ENCODE measurements at places on chromosomes 2 and 18.

DNA sequence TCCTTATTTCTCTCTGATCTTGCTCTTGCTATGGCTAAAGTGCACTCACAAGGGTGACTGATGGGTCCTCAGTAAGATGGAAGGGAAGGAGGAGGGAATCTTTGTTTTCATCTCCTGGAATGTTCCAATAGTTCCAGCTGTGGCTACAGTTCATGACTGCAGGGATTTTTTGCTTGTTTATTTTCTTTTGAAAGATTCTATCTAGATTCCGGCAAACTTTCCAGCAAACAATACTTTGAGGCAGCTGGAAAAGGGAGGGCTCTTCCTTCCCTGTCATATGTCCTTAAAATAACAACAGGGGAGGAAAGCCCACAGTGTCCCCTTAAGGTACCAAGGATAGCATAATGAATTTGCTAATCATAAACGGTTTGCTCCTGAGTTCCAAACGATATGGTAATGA, 111.3 kb upstream of the SLC14A2 start:
- no peak for DNase-seq

DNA sequence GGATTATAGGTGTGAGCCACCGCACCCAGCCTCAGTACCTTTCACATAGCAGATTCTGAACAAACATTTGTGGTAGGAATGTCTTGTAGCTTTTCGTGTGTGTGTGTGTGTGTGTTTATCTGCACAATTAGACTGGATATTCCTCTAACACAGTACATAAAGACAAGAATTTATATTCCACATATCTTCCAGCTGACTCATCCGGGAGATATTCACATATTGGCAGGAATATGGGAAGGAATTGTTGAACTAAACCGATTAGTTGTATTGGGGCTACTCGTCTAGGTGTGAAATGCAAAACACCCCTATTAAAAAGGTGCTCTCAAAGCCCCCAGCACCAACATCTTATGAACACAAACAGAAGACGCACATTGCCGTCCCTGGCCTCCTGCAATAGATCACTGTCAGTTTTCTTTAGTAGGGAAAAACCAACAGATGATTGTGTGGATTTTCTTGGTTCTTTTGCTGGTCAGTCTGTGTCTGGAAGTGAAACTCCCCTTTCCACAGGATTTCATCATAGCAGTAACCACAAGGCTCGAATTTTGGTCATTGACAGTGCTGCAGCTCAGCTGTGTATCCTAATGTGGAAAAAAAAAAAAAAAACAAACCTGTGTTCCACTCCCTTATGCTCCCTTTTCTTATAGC, 208.5 kb upstream of the ACVR2A start:
- no peak for DNase-seq

GRCh38 chr2:218329027-218329825, 27.4 kb upstream of the CATIP start:
- DNase-seq, result no peak

- DNase-seq, result no peak
Measured at GRCh38 chr18:3985664-3986063, 469.4 kb downstream of the DLGAP1 start.

GRCh38 chr18:33606621-33607020, 28.6 kb downstream of the ASXL3 start:
- DNase-seq, result no peak

- no peak for DNase-seq
Measured at GRCh38 chr2:215862351-215862771, 151.0 kb downstream of the MREG start.

- no peak for DNase-seq
Measured at GRCh38 chr18:45066210-45066609, 385.5 kb downstream of the SETBP1 start.

GRCh38 chr2:202460119-202460518, 84.0 kb downstream of the BMPR2 start:
- no peak for DNase-seq

DNA sequence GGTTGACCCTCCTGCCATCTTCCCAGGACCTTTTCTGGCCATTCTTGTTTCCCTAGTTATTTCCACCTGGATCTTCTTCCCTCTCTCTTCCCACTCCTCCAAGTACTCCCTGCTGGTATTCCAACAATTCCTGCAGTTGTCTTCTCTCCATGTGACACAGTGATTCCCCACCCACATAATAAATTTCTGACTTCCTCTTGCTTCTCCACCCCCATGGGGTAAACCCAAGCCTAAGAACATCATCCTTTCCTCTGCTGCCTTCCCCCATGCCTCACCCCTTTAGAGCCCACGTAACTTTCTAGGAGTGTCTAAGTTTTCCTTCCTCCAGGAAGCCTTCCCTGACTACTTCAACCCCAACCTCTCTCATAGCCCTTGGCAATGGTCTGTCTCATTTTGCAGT, 72.6 kb downstream of the CELF4 start:
- no peak for DNase-seq

DNA sequence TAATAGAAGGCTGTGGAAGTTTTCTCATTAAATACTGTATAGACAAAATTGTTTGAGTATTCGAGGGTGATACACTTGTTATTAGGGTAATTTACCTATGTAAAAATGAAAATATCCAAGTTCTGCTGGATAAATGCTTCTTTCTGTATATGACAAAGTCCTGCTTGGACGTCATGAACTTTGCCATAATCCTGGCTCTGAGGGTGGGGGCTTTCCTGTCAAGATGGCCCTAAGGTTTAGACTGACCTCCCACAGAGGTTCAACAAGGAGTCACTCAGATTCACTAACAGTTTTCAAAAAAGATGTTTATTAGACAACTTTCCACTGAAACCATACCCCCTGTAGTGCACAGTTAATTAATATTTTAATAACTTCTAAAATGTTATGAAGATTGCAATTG, 52.5 kb upstream of the NABP1 start:
- no peak for DNase-seq

DNA sequence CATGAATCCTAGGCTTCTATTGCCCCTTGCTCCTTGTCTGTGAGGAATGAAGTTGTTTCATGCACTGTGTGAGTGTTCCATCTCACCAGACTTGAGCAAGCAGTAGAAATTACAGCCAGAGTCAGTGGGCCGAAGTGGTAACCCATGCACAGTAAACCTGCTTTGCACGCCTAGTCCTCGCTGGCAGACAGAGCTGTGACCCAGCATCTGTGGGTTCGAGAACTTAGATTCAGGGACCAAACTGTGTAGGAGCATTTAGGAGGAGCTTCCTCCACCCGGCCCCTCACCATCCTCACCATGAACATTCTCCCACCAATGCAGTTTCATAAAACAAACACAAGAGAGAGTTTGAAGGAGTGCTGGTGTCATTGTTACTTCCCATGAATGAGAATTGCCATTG, 21.6 kb upstream of the TEX51 start:
- DNase-seq, result no peak

- DNase-seq, result no peak
Measured at GRCh38 chr2:237307474-237307873, 106.5 kb downstream of the COL6A3 start.

- DNase-seq, result no peak
Measured at GRCh38 chr2:206915121-206915520, 24.2 kb upstream of the CPO start.

Data from stimulated activated CD8-positive, alpha-beta memory T cell treated with anti-CD3 and anti-CD28 coated beads, Interleukin-7, amount 100 ng/mL, for 48 hours (primary cell).